Activated CD8-positive, alpha-beta memory T cell treated with anti-CD3 and anti-CD28 coated beads, Interleukin-2, amount 50 U/mL, for 4 hours (primary cell): ENCODE measurements at places on chromosomes 4 and X.

- no peak for DNase-seq
Measured at GRCh38 chr4:56650262-56651055, 30.6 kb downstream of the HOPX start.

- no peak for DNase-seq
Measured at GRCh38 chr4:149999485-150000074, 78.7 kb upstream of the DCLK2 start.

DNA sequence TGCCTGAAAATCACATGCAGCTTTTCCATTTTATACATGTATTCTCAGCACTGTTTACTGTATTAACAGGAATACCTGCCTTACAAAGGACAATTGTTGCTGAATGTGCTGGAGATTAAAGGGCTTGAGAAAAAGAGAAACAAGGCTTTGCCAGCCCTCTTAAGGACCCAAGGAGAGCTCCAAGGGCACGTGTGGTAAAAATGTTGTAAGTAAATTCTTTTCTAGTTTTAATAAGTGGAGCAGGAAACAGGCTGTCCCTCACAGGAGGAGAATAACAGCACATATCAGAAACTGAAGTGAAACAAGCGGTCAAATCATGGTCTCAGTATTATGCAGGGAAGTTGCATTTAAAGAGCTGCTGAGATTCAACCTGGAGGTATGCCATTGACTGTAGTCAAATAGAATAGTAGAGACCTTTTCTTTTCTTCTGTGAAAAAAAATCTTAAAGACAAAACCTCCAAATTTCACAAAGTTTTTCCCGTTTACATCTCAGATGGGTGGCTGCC, 18.5 kb downstream of the IGFBP7 start:
- no peak for DNase-seq

- no peak for DNase-seq
Measured at GRCh38 chr4:5952975-5953951, 60.4 kb upstream of the CRMP1 start.

DNA sequence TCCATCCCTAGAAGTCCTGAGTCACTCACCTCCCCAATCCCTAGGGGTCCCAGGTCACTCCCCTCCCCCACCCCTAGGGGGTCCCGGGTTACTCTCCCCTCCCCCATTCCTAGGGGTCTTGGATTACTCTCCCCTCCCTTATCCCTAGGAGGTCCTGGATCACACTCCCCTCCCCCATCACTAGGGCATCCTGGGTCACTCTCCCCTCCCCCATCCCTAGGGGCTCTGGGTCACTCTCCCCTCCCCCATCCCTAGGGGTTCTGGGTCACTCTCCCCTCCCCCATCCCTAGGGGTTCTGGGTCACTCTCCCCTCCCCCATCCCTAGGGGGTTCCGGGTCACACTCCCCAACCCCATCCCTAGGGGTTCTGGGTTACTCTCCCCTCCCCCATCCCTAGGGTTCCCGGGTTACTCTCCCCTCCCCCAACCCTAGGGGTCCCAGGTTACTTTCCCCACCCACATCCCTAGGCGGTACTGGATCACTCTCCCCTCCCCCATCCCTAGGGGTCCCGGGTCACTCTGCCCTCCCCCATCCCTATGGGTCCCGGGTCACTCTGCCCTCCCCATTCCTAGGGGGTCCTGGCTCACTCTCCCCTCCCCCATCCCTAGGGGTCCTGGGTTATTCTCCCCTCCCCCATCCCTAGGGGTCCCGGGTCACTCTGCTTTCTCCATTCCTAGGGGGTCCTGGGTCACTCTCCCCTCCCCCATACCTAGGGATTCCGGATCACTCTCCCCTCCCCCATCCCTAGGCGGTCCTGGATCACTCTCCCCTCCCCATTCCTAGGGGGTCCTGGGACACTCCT, 2.1 kb downstream of the ASMTL start:
- peak; percentile 17 for DNase-seq

- no peak for DNase-seq
Measured at GRCh38 chrX:118773782-118774181, 46.4 kb downstream of the IL13RA1 start.
